ENCODE measurements at places on chromosomes 12 and 14. TPM values are rescaled to one million over a fixed set of nuclear protein-coding genes. Genes with fewer than 3 reads are reported as not detected.

OR6C2 gene
- total RNA-seq: not detected

HCAR3 gene
- total RNA-seq: not detected

BATF gene
- total RNA-seq: not detected

RIPK3 gene
- 2.6 TPM for total RNA-seq

SLC17A8 gene
- not detected for total RNA-seq

SYT10 gene
- not detected for total RNA-seq

C1R gene
- total RNA-seq: 1.4 TPM

OR4Q3 gene
- total RNA-seq: not detected

DIO2 gene
- not detected for total RNA-seq

CMKLR1 gene
- total RNA-seq: 0.06 TPM

ANKS1B gene
- not detected for total RNA-seq

MUCL1 gene
- total RNA-seq: not detected

SOAT2 gene
- total RNA-seq: not detected

DHRS2 gene
- not detected for total RNA-seq

OR4M1 gene
- total RNA-seq: not detected

GPRC5A gene
- 18.7 TPM for total RNA-seq

RD3L gene
- total RNA-seq: not detected

IL31 gene
- not detected for total RNA-seq

CD163 gene
- total RNA-seq: not detected
